ENCODE measurements at places on chromosomes 16 and 17. TPM values are rescaled to one million over a fixed set of nuclear protein-coding genes. Genes with fewer than 3 reads are reported as not detected.

- DNase-seq = no peak
Measured at GRCh38 chr16:58399718-58400633, 7.7 kb downstream of the GINS3 start.

The PHOSPHO1 gene
- 2.4 TPM for polyA plus RNA-seq

The PLCD3 gene
- polyA plus RNA-seq = 26.8 TPM

GRCh38 chr17:36529121-36529520 lies 5.5 kb downstream of the MYO19 start:
- no peak for DNase-seq

The ENO3 gene
- 22.1 TPM for polyA plus RNA-seq

- DNase-seq = no peak
Measured at GRCh38 chr16:67165121-67166078, 855 bp downstream of the HSF4 start.

DNA sequence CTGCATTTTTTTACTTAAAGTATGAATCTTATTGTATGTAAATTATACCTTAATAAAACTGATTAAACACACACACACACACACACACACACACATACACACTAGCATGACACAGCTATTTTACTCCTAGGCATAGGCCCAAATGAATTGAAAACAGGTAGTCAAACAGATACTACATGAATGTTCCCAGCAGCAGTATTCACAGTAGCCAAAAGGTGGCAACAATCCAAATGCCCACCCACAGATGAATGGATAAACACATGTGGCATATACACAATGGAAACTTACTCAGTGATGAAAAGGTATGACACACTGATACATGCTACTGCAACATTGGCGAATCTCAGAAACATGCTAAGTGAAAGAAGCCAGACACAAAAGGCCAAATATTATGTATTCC lies 223.5 kb downstream of the CYB561 start:
- no peak for DNase-seq

DNA sequence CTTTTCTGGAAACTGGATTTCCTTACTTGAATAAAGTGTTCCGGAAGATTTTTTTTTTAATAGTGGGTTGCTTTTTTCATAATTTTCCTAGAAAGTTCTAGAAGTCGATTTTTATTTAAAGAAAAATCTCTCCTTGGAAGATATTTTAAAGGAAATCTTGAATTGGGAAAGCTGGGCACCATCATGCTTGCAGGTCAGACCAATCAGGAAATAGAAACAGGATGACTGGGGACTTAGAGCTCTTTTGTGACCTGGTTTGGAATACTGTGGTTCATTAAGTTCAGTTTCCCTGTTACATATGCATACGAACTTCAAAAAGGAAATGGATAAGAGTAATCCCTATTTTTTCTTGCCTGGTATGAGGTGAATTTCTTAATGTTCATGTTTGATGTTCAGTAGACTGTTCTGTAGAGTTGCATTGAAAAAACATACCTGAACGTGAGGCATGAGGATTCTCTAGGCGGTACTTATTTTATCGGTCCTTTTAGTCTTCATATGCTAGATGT lies 1.2 kb downstream of the NFATC3 start:
- no peak for DNase-seq

The SYCE1L gene
- 3.7 TPM for polyA plus RNA-seq

The CCDC154 gene
- polyA plus RNA-seq = 3.0 TPM

DNA sequence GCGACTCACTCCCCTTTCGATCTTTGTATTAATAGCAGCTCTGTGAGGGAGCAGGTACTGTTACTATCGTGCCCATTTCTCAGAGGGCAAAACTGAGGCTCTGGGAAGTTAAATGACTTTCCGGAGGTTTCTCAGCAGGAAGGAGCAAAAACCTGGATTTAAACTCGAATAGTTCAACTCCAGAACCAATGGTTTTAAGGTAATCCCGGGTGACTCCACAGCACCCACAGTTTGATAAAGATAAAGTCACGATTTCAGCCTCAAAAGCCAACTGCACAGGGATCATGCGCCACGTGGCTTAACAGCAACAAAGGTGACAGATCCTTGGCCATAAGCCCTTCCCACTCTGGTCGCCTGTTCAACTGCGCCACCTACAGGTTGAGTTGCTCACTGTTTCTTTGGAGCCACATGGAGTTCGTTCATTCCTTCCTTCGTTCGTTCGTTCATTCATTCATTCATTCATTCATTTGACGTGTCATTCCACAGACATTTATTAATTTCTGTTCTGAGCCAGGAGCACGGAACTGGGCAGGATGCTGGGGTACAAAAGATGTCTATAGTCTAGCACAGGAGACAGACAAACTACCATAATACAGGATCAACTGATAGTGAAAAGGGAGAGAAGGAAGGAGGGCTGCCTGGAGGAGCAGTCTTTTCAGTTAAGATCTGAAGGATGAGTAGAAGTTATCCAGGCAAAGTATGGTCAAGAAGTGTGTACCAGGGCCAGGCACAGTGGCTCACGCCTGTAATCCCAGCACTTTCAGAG lies 134.8 kb downstream of the HS3ST2 start:
- DNase-seq = no peak

The ABCC11 gene
- polyA plus RNA-seq = 0.27 TPM

The PRDM7 gene
- 0.43 TPM for polyA plus RNA-seq

DNA sequence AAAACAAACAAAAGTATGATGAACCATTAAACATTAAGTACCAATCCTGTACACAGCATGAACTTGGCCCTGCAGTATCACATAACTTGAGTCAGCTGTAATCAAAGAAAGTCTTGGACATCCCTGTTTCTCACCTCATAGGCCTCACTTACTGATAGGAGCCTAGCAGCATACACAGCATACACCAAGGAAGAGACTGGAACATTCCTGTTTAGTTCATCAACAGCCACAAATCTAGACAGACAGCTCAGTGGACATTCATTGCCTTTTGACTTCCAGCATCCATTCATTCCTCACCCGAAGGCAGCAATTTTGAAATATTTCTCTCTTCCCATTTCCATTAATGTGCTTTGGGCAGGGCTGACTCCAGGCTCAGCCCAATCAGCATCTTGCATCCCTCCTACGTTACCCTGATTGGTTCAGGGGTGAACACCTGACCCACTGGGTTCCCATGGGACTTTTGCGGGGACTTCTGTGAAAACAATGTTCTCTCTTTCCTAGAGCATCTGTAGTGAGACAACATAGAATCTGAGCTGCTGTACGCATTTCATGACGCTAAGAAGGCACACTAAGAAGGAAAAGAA lies 336.7 kb upstream of the ZFHX3 start:
- no peak for DNase-seq

The CCL7 gene
- polyA plus RNA-seq = not detected

The STX1B gene
- polyA plus RNA-seq = 2.1 TPM

DNA sequence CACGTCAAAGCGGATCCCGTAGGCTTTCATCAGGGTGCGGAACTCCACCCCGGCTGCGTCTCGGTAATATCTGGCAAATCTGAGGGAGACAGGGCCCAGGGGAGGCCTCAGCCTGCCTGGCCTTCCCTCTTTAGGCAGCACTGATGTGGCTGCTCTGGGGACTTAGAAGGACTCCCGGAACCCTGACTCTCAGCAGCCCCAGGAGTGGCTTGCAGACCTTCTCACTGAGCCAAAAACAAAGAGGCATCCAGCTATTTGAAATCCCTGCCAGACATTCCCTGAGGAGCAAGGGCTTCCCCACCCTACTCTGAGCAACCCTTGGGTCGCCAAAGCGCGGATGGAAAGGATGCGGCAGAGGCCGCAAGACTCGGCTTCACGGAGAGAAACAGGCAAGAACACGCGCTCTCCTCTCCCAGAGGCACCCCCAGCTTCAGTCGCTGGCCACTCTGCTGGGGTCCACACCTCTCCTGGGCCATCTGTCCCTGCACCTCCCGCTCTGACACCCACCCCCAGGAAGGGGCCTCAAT lies 7.9 kb downstream of the P2RX5 start:
- DNase-seq = no peak

The LITAFD gene
- polyA plus RNA-seq = not detected

- DNase-seq = no peak
Measured at GRCh38 chr17:5237541-5238016, 2.9 kb upstream of the SCIMP start.

The HS3ST6 gene
- 0.14 TPM for polyA plus RNA-seq

DNA sequence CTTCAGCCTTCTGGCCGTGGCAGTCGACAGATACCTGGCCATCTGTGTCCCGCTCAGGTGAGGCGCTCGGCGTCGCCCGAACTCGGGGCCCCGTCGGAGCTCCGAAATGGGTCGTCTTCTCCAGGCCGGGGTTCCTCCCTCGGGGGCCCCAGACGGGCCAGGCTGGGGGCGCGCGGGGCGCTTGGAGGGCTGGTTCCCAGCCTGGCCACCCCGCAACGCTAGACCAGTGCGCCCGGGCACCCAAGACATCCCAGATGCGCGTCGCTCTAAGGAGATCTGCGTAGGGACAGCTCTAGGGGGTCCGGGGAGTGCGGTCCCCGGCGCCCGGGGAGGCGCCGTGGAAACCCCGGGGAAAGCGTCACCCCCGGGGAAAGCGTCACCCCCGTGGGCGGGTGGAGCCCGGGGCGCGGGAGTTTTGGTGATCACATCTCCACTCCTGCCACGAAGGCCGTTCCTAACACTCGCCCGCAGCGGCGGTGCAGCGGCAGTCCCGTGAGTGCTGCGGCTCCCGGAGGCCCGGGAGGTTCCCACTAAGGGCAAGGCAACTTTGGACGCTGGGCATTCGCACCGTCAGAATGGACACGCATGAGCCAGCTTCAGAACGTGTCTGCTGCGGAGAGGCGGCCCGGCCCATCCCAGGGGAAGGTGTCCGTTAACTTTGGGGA lies 729 bp downstream of the ADORA2B start:
- no peak for DNase-seq

DNA sequence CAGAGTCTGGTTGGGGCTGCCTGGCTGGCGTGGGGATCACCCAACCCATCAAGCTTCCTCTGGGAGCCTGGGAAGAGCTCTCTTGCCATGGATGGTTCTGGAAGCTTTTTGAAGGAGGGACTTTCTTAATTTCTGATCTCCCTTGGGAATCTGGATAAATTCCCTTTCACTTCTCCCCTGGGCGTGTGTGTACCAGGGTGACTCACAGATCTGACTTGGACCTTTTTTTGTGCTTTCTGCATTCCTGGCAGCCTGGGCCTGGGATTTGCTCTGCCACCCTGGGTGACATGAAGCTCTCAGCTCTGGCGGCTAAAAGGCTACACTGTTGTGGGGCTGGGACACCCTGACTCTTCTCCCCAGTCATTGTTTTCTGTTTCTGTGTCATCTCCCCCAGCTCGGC lies 70.1 kb downstream of the ABCC1 start:
- DNase-seq = no peak

DNA sequence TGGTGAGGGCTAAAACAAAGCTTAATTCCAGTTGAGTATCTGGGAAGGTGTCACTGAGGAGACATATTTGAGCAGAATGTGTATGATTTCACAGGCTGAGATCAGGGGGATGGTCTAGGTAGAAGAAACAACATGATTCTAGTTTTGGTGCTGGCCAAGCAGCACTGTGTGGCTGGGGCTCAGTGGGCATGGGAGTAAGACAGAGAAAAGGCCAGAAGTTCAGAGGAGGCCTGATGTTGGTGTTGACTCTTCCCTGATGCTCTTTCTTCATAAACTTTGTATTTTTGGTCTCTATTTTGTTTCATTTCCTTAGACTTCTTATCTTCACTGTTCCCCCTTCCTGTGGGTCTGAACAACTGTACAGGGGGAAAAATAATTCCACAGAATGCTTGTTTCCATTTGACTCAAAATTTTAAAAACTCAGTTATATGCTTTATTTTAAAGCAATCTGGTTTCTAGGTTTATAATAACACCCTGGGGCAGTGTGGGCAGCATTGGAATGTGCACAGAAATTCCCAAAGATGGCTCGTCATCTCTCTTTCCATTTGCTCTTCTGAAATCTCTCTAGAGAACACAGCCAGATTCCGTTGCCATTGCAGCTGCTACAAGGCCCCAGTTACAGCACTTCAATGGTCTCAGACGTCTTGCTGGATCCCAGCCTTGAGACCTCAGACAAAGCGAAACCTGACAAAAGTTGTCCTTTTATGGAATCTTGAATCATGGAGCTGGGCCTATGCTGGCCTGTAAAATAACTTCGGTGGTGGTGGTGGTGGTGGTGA lies 68.3 kb downstream of the SNX11 start:
- DNase-seq = no peak

The TERB1 gene
- 0.12 TPM for polyA plus RNA-seq

DNA sequence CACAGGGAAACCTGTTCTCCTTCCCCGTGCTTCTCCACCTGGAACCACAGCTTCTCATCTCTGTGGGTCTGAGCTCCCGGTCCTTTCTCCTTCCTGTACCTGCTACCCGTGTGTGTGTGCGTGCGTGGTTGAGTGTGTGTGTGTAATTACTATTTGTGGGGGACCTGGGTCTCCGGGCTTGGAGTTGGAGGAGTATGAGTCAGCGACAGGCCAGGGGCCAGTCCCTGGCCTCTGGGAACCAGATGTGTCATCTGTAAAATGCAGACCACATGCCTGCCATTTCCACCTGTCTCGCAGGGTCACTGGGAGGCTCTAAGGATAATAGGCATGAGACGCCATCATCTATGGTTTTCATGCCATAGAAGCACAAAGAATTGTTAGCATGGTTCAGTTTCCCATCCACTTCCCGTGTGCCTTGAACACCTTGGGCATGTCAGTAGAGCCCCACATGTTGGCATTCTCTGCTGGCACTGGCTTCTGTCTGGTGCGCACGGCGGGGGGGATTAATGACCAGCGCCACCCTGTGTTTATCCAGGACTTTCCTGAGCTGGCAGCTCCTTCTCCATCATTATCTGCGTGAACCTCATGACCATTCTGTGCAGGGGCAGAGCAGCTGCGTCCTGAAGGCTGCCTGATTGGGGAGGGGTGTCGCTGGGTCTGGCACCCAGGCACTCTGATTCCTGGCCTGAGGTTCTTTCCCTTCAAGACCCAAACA lies 1.5 kb downstream of the ZNF205 start:
- no peak for DNase-seq

GRCh38 chr16:7967996-7968509 lies 622.3 kb downstream of the TMEM114 start:
- no peak for DNase-seq

DNA sequence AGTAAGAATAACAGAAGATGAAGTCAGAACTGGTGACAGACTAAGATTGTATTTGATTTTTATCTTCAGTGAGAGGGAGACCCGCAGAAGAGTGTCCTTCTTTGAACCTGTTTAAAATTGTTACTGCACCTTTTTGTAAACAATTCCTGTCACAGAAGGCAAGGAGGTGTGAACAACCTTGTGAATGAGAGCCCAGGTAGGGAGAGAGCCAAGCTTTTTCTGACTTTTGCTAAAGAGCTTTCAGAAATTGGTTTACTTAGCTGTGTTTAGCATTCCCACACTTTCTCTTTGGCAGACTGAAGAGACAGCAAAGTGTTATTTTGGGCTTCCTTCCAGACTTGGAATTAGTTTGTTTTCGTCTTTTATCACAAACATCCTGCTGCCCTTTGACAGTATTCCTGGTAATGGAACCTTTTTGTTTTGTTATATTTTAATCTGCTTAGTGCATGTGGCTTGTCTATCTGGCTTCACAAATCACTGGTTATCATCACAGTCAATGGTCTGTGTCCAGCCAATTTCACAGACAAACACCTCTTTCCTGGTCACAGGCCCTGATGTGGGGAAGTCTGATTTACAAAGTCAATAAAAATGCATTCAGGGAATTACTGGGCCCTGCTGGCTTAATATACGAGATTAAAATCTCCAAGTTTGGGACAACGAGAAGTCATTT lies 85.7 kb upstream of the HS3ST2 start:
- no peak for DNase-seq

GRCh38 chr17:29041571-29041970 lies 1.4 kb upstream of the PIPOX start:
- DNase-seq = no peak

GRCh38 chr16:17835118-17835876 lies 364.5 kb upstream of the XYLT1 start:
- DNase-seq = no peak

The ZNF287 gene
- 13.2 TPM for polyA plus RNA-seq

The TMEM235 gene
- polyA plus RNA-seq = 0.12 TPM

Data from right renal pelvis (tissue), 4 donors.